ENCODE measurements at places on chromosomes 2 and 18.
A peak's percentile ranks its signal among the peaks of the same experiment; 100 is the strongest.

- DNase-seq = no peak
Measured at GRCh38 chr2:184644685-184645084, 46.4 kb downstream of the ZNF804A start.

DNA sequence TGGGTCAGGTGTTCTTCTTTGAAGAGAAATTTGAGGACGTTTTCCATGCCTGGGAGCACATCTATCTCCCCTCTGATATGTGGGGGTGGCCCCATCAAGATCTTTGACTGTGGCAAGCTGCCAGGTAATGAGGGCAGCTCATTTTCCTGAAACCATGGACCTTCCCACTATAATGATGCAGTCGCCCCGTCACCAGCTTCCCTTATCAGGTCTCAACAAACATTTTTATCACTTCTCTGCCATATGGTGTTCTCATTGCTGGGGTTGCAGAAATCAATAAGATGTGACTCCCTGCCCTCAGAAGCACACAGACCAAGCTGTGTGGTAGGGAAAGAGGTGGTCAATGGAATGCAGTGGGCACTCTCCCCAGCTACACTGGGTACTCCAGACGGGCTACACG lies 48.4 kb upstream of the B3GNT7 start:
- no peak for DNase-seq

- DNase-seq = no peak
Measured at GRCh38 chr2:98026927-98027522, 31.3 kb upstream of the TMEM131 start.

DNA sequence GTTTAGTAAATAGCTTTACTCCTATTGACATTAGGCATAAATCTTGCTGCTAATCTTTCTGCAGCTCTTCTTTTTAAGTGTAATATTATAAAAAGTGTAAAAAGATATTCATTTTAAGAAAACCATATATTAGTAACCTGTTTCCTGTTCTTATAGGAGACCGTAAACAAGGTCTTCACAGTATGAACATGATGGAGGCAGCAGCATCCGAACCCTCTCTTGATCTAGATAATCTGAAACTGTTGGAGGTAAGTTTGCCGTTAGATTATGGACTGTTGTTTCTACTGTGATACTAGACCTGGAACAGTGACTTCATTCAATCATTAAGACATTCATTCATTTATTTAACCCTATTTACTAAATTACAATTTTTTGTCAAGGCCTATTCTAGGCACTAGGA lies 120.0 kb upstream of the FAM117B start:
- no peak for DNase-seq

GRCh38 chr2:26316041-26316440 lies 29.9 kb upstream of the SELENOI start:
- DNase-seq = peak; percentile 30

GRCh38 chr2:73946666-73947065 lies 20.0 kb downstream of the DGUOK start:
- no peak for DNase-seq

GRCh38 chr2:101396316-101396717 lies 9.0 kb upstream of the CREG2 start:
- peak; percentile 89 for DNase-seq

DNA sequence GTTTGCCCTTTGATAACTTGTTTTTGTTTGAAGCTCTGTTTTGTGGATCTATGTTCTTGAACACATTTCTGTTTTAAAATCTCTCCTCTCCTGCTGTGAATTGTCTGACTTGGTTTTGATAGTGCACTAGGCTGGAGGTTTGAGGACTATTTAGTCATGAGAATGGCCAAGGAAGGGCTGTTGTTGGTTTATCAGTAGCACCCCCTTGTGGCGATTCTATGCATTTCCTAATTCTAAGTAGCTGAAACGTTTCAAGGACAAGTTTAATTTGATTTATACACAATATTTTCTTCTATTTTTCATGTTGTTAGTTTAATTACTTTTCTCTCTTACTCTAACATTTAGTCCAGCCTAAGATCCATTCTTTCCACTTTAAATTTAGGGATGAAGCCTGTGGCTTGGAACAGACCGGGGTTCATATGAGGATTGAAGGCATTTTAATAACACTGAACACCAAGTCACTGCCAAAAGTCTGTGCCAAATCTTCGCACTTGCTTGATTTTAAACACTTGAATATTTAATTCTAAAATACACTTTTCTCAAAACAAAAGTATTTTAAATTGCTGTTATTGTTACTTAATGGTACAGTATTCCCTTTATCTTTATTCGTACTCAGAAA lies 166.0 kb downstream of the SOCS6 start:
- DNase-seq = peak; percentile 71

- no peak for DNase-seq
Measured at GRCh38 chr2:205783872-205784499, 101.7 kb downstream of the NRP2 start.

- DNase-seq = no peak
Measured at GRCh38 chr2:162478721-162479129, 134.8 kb downstream of the GCA start.

DNA sequence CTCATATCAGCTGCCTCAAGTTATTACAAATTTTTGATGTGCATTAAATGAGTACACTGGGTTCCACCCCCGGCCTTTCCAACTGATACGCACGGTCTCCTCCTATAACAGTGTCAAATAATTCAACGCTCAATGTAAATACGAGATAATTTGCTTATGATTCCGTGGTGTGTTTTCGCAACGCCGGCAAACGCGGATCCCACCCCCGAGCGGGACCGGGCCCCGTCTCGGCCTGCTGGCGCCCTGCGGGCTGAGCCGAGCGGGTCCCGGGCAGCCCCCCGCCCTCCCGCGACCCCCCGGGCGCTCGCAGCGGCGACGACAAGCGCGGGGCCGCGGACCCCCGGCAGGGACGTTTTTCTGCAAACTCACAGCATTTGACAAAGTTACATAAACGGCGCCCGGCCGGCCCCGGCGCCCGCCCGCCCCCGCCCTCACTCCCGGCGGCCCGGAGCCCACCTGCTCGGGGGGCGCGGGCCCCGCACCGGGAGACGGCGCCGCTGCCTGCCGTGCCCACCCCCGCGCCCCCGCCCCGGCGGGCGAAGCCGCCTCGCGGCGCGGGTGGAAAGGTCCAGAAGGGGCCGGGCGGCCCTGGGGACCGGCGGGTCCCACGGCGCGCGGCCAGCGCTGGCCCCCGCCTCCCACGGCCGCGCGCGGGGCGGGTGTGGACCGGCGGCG lies 762 bp downstream of the HDAC4 start:
- DNase-seq = peak; percentile 25

DNA sequence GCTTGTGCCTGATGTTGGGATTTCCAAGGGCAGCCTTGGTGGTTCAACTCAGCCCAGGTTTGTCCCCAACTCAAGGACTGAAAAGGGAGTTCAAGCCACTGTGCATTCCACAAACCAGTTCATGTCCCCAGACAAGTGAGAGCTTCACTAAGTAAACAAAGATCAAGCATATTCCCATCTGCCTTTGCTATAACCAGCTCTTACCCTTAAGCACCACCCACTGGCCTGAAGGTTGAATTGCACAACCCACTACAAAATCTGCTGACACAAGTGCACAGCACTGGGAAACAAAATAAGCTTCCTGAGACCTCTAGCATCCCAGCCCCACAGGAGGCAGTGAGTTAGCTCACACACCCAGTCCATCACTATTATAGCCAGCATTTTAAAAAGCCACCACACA lies 516.7 kb downstream of the NR4A2 start:
- DNase-seq = no peak

- DNase-seq = peak; percentile 70
Measured at GRCh38 chr2:202932425-202933138, 20.5 kb downstream of the CARF start.

DNA sequence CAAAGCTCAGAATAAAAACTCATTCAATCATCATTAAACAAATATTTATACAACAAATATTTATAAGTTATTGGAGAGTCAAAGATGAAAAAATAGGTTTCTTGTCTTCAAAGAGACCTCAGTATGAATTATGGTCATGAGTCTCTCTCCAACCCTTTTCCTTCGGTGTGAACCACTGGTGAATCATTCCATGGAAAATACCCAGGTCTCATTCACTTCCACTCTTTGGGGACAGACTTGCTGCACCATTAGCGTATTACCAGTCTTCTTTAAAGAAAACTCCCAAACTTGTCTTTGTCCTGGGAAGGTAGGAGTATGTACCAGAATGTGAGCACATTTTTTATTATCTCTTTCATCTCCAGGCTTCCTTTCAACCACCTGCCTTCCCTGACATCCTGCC lies 257.4 kb upstream of the RBMS1 start:
- peak; percentile 38 for DNase-seq

DNA sequence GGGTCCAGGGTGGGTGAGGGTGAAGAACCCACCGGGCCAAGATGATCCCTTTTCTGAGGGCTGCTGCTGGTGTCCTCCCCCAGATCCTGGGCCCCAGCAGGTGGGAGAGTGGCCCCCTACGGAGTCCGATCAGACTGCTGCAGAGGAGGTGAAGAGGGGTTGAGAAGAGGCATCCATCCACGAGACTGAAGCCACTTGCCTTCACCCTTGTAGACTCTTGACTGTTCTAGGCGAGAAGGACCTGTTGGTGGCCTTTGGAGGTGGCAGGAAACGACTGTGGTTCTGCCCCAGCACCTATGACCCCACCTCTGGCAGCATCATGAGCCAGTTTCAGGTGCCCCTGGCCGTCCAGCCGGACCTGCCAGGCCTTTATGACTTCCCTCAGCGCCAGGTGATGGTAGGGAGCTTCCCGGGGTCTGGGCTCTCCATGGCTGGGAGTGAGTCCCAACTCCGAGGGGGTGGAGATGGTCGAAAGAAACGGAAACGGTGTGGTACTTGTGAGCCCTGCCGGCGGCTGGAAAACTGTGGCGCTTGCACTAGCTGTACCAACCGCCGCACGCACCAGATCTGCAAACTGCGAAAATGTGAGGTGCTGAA lies 1.5 kb downstream of the TET3 start:
- DNase-seq = no peak

DNA sequence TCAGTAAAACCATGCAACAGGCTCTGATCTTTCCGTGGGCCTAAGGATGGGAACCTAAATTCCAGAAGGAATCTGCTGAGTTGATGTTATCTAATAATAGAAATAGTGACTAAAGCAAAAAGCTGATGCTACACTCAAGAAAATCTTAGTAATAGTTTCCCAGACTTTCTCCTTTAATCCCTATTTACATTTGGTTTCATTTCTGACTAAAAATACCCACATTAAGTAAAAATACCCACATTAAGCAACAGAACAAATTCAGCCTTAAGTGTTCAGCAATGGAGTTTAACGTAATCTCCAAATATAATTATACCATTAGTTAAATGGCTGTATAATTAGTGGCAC lies 50.3 kb downstream of the CCBE1 start:
- DNase-seq = peak; percentile 70

DNA sequence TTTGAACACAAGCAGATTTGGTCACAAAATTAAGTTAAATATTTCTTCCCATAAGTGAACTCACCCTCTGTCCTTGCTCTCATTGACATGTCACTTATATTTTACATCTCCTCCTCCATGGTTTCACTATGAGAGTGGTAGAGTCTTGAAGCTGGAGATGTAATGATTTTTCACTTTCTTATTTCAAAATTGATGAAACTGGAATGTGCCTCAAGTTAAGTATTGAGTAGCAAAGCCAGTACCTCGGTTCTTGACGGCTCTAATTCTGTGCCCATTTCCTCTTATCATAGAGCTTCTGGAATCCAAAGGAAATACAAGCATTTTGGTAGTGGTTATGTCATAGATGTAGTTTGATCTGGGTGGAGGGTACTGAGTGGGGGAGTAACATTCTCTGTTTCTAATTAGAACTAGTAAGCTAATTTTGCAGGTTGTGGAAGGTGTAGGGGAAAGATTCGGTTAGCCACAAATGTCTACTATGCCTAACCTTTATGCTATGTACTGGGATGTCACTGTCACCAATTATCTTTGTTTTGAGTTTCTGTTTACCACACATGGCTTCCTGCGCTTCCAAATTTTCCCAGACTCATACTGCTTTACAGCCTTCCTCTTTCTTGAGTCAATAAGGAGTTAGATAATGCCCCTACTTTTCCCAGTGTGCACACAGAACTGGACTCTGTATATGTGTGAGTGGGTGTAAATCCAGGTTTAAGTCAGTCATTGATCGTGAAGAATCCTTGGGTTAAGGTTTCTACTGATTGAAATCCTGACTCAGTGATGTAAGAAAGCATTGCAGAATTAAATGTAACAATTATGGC lies 96.8 kb downstream of the DIS3L2 start:
- no peak for DNase-seq

GRCh38 chr2:200509235-200509611 lies 645 bp downstream of the KCTD18 start:
- peak; percentile 23 for DNase-seq

- DNase-seq = peak; percentile 82
Measured at GRCh38 chr2:164739966-164740365, 101.7 kb downstream of the COBLL1 start.

DNA sequence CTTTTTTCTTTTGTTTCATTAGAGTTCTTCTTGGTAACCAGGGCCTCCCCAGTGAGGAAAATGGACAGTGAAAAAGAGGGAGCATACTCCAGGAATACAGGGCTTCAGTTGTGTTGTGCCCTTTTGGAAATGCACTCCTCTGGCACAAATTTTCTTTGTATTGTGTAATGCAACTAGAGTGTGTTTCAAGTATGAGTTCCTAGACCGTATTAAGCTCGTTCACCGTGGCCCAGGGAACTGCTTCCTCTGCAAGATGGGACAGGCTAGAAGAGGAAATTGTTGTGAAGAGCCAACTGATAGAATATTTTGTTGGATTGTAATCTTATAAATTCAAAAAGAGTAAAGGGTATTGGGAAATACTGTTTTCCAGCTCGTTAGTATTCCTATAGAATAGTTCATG lies 137.2 kb upstream of the TTC39C start:
- no peak for DNase-seq

DNA sequence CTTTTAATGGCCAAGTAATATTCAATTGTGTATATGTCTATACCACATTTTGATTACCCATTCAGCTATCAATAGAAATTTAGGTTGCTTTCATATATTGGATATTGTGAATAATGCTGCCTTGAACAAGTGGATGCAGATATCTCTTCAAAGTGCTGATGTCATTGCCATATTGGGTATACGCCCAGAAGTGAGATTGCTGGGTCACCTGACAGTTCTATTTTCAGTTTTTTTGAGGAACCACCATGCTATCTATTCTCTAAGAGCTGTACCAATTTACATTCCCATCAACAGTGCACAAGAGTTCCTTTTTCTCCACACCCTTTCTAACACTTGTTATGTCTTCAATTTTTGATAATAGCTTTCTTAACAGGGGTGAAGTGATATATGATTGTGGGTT lies 306.9 kb downstream of the ZNF516 start:
- no peak for DNase-seq

DNA sequence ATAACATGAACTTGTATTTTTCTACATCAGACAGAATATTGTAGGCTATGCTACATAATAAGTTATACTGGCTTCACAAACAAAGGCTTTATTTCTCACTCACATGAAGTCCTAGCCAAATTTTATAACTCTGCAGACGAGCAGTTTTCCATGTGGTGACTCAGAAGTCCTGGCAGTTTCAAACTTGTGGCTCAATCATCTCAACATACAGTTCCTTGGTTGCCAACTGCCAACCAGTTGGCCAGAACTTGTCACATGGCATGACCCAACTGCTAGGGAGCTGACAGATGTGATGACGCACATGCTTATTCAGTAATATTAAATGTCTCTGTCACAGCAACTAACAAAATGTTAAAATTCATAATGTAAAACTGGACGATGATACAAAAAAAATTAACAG lies 63.8 kb upstream of the ZC3H15 start:
- peak; percentile 49 for DNase-seq
